Esophagus mucosa (tissue), 1 donor: ENCODE measurements at places on chromosomes 3 and 15. TPM values are rescaled to one million over a fixed set of nuclear protein-coding genes. Genes with fewer than 3 reads are reported as not detected.

MGLL gene
- total RNA-seq = 135 TPM

CLRN1 gene
- total RNA-seq = not detected

PHLDB2 gene
- total RNA-seq = 22.2 TPM

SLC28A2 gene
- not detected for total RNA-seq

SLC12A1 gene
- total RNA-seq = not detected

FSTL1 gene
- 15.8 TPM for total RNA-seq

RAB27A gene
- 12.6 TPM for total RNA-seq

THPO gene
- not detected for total RNA-seq

MASP1 gene
- 1.6 TPM for total RNA-seq

SCAANT1 gene
- not detected for total RNA-seq

ST3GAL6 gene
- 1.1 TPM for total RNA-seq

ILDR1 gene
- total RNA-seq = 6.3 TPM

PIERCE2 gene
- total RNA-seq = not detected

GRCh38 chr15:90262426-90262825, 3.0 kb upstream of the NGRN start:
- ATAC-seq = peak; percentile 30

- no peak for ATAC-seq
These were observed 25.4 kb downstream of the CYP8B1 start for GRCh38 chr3:42850263-42850662.

DNA sequence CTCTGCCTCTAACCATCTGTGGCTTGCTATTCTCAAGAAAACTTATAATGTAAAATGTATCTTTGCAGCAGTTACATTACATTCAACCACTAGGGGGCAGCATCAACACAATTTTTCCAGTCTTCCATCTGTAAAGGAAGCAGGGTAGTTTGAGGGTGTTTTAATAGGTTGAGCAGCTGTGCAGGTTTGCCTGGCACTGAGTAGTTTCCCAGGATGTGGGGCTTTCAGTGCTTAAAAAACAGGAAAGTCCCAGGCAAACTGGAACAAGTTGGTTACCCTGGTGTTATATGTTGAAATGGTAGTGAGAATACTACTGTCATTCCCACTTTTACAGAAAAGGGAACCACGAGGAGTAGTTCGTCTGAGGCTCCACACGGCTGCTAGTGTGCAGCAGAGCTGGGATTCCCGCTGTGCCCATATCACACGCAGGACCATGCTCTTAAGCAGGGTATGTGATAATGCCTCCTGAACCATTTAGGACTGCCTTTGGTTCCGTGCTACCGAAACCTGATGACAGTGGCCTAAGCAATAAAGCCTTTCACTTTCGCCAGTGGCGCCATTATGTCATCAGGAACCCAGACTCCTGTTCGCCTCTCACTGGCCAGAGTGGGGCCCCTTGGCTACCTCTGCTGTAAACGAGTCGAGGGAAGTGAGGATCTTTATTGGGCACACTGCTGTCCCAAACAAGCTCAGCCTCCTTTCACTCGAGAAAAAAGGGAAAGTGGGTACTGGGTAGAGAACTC, 64.7 kb upstream of the ZBTB38 start:
- ATAC-seq = peak; percentile 81

- no peak for ATAC-seq
These were observed 84.9 kb downstream of the NECTIN3 start for GRCh38 chr3:111156517-111156916.

- no peak for ATAC-seq
These were observed 4.8 kb upstream of the ISLR start for GRCh38 chr15:74168711-74169126.

DNA sequence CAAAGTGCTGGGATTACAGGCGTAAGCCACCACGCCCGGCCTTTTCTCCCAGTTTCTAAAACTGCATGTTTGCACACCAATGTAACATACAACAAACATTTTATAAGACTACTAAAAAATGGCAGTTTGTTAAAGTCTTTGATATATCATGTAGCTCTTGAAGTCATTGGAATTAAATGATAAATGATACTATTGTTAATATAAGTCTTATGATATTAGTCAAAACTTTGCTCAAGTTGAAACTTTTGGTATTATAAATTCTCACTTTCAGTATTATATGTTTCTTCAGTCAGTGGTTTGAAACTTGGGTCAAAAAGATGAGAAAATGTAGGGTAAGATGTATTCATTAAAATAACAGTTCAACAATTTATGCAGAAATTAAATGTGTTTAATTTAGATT, 117.6 kb upstream of the TBL1XR1 start:
- no peak for ATAC-seq

GRCh38 chr3:149771652-149772271, 19.5 kb upstream of the COMMD2 start:
- no peak for ATAC-seq

GRCh38 chr3:157741607-157742006, 238.4 kb upstream of the VEPH1 start:
- no peak for ATAC-seq

DNA sequence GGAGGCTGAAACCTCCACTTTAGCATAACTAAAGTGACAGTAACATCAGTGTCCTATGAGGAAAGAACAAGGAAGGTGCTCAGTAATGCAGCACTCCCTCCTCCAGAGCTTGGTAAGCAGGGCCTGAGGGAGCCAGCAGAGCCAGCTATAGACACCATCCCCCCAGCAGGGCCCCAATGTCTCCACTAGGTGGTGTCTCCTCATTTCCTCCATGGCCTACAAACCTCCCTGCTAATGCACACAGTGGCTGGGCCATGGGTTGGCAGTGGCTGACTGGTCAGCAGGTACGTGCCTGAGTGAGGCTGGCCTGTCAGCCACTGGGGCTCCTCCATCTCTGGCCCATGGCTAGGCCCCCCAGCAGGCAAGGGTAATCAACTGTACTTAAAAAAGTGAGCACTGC, 13.6 kb downstream of the MRPS25 start:
- ATAC-seq = peak; percentile 82

DNA sequence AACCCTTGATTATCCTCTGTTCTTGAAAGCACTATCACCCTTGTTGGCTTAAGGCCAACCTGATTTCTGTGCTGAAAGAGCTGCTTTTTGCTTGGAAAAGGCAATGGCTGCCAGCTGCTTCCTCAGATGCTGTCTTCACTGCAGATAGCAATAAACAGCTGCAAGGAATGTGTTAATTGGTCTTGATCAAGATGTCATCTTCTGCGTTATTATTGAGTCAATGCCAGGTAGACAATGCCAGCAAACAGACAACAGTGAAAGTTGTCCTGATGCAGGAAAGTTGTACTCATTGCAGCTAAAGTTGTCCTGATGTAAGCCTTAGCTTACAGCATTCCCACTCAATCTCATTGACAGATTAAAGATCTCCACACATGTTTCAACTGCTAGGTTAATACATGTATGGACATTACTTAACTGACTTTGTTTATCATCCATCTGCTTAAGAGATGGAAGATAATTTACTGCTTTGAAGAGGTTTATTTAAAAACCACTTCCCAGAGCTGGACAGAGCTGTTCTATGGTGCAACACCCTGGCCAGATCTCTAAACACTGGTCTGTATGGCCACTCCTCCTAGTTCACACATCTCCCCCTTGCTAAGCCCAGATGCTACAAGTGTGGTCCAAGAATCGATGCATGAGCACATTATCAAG, 251.0 kb upstream of the MCTP2 start:
- no peak for ATAC-seq

GRCh38 chr15:65244638-65245037, 33.4 kb upstream of the CILP start:
- ATAC-seq = no peak

GRCh38 chr15:58497046-58497785, 65.4 kb downstream of the LIPC start:
- ATAC-seq = no peak

- peak; percentile 88 for ATAC-seq
These were observed 1.3 kb downstream of the ARL6IP5 start for GRCh38 chr3:69085833-69086722.

GRCh38 chr15:92463826-92464225, 70.1 kb downstream of the ST8SIA2 start:
- ATAC-seq = no peak

- ATAC-seq = no peak
These were observed 107.1 kb downstream of the STT3B start for GRCh38 chr3:31639828-31640227.

GRCh38 chr15:63990454-63990853, 55.8 kb downstream of the DAPK2 start:
- no peak for ATAC-seq

DNA sequence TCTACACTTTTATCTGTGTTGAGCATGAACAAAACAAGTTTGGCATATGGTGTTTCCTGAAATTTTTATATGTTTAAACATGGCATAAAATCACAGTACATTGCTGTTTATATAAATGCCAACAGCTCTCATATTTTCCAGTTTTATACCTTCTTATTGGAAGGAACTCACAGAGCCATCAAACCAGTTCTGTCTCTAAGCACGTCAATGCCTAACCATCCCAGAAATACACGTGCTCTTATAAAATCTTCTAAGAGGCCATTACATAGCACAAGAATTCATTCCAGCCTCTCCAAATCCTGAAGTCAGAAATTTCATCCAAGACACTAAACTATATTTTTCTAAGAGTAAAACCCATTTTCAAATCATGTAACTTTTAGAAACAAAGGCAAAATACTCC, 20.8 kb downstream of the SLC9A9 start:
- ATAC-seq = peak; percentile 51

DNA sequence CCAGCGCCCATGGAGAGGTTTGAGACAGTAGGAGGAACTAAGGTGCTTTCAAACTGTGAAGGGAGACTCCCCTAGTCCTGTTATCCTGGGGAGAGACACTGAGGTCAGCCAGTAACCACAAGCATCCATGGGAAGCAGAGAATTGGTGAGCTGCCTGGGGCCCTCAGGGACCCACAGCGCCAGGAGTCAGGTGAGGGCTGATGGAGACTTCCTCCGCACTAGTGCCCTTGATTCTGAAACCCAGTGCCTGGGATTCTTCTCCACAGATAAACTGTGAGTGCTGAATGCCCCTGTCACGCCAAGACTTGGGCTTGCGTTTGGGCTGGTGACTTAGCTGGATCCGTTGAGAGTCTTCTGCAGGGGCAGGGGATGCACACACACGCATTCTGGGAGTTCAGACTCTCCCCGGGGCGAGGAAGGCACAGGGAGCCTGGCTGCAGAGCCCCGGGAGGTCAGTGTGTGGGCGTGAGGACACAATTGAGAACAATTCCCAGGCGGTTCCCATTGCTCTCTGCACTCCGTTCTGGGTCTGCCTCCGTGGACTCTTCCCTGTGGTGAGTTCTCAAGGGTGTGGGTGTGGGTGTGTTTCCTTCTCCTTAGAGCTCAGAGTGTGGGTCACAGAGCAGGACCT, 37.9 kb upstream of the SLCO2A1 start:
- no peak for ATAC-seq

- ATAC-seq = no peak
These were observed 2.6 kb downstream of the CACNA1D start for GRCh38 chr3:53496984-53497383.

DNA sequence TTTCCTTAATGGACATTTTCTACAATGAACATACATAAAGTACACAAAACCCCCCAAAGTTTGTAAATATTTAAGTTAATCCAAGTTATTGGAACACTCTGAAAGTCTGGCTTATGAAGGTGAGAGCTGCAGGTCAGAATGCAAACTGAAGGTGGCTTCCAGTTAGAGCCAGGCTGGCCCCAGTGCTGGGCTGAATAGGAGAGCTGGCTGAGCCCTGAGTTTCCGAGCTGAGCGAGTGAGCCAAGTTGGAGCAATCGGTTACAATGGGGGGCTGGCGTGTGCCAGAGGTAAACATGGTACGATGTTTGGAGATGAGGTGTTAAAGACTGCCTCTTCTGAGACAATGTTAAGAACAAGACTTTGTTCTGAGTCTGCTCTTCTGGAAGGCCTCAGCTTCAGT, 230.8 kb upstream of the MCTP2 start:
- ATAC-seq = no peak

GRCh38 chr15:85763673-85764633, 30.8 kb downstream of the KLHL25 start:
- ATAC-seq = no peak

- ATAC-seq = peak; percentile 91
These were observed 237.6 kb upstream of the BHLHE40 start for GRCh38 chr3:4741404-4742307.

DNA sequence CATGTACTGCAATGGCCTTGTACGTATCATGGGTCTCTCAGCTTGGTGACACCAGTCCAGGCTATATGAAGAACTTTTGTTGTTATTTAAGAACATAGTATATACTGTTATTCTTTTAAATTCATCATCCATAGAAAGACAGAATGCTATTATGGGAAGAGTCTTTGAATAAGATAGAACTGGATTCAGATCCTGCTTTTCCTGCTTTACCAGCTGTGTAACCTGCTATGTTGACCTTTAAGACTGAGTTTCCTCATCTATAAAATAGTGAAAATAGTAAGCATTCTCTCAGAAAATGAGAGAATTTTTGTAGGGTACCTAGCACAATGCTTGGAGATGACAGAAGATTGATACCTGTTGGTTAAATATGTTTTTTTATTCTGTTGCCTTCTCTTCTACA, 204.1 kb upstream of the TBL1XR1 start:
- ATAC-seq = peak; percentile 86

GRCh38 chr15:69181424-69181823, 21.0 kb downstream of the GLCE start:
- no peak for ATAC-seq

DNA sequence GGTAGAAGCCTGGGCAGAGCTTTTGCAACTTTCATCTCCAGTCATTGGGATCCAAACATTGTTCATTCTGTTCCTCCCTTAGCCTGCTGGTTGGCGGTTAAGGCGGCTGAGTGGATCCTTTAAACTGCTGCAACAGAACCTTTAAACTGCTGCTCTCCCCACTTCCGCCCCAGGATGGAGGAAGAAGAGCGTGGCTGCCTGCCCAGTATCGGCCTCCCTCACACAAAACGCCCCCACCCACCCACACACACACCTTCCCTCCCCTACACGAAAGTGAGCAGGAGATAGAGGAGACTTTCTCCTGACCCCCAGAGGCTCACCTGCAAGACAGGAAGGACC, 460 bp upstream of the ZMAT3 start:
- peak; percentile 35 for ATAC-seq

DNA sequence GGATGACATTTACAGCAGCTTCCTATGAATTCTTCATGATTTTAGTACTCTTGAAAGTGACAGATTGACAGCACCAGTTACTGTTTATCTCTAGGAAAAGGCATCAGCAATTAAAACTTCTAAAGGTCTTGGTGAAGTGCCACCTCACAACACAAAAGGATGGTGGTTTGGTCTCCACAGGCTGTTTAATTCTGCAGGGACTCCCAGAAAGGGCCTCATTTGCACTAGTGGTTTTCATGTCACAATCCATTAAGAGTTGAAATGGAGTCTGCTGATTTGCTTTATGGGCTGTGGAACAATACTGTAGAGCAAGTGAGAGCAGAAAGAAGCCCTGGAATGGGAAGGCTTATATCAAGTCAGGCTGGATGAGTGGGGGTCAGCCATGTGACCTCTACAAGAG, 225.3 kb upstream of the KCNMB2 start:
- ATAC-seq = no peak

DNA sequence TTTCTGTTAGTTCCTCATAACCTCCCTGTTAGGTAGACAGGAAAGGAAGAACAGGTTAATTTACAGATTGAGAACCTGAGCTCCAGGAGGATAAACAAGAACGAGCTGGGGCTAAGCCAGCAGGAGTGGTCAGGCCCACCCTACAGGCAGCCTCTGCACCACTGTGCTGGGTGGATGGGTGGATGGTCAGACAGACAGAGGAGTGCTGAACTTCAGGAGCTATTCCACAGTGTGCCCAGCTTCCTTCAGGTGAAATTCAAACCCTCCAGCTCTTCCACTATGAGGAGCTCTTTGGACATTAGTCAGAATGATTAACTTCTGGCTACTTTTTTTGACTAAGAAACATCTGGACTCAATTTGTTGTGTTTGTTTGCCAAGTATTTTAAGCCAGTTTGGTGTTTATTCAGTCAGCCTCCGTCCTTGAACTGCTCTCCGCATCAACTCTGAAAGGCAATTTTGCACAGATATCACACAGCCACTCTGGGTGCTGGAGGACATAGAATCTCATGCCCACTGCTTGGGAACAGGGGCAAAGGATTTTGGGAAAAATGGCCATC, 361.9 kb downstream of the CLSTN2 start:
- ATAC-seq = no peak
